ENCODE measurements at places on chromosomes 16 and 17.

DNA sequence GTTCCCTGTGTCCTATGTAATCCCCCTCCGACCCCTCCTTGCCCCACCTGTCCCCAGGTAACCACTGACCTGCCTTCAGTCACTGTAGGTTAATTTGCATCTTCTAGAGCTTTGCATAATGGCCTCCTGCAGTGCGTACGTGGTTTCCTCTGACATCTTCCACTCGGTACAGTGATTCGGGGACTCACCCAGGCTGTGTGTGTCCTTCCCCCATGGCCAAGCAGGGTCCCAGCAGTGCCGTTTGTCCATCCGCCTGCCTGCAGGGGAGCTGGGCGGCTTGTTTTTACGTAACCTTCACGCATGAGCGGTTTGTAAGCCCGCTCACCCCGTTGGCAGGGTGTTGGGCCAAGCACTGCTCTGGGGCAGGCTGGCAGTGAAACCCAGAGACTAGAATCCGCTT lies 7.9 kb downstream of the MAPK8IP3 start:
- DNase-seq, result peak; percentile 63

DNA sequence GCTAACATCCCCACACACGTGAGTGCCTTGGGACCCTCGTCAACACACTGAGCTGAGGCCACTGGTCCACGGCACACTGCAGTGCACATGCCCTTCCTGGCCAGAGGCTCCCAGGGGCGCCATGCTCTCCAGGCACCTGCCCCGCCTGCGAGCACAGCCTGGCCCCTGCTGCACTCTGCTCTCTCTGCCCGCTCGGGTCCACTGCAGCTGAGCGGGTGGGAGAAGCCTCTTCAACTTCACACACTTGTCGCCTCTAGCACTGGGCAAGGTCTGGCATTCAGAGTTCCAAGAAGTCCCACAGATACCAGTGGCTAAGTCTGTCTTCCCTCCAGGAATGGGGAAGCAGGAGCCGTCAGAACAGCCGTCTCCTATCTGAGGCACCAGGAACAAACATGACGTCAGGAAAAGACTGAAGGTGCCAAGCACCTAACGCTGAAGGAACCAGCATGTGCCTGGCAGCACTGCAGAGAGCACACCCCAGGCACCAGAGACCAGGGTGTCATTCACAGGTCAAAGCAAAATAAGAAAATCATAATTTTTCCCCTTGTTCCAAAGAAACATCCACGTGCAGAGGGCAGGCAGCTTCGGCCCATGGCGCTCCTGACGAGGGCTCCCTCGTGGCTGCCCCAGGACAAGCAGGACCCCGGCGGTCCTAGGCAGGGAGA lies 82.9 kb downstream of the ZNF778 start:
- DNase-seq, result no peak

DNA sequence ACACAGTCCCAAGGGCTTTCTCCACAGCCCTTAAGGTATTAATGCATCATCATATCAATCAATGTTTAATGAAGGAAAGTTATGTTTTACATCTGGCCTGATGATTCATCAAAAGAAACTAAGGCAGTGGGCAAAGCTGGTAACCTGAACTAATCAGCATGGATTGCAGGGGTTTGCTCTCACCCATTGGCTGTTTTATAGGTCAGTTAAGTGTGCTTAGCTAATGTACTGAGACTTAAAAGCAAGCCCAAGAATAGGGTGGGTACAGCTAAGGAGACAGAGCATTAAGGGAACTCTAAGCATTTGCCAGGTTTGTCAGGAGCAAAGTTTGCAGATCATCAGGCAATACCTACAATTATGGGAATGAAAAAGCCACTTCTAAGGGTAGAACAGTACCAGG lies 1247.6 kb downstream of the CDH8 start:
- peak; percentile 8 for DNase-seq

DNA sequence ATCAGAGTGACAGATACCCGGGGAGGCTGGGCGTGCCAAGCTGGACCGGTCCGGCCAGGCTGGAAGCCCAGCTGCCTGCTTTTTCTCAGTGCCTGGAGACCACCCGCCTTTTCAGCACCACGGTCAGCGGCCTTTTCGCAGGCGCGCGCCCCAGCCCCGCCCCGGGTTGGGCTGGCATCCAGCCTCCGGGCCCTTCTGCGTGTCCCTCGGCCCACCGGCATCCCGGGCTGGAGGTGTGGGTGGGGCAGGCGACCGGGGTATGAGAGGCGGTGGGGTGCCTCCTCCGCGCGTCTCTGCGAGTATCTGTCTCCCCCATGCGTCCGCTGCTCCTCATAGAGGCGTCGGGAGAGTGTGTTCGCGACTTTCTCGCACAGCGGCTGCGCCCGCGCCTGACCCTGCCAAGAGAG lies 102.5 kb downstream of the MRM1 start:
- DNase-seq, result peak; percentile 94

DNA sequence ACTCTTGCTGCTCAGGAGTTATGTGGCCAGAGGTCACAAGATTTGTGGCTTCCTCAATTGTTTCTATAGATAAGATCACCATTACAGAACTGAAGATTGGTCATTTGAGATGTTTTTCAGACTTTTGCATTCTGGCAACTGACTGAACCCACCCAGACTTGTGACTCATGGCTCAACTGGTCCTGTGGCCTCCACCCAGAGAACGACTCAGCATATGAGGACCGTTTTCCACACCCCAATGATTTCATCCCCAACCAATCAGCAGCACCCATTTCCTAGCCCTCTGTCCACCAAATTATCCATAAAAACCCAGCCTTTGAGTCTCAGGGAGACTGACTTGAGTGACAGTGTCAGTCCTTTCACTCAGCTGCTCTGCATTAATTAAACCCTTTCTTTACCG lies 143.2 kb upstream of the ASIC2 start:
- DNase-seq, result no peak

DNA sequence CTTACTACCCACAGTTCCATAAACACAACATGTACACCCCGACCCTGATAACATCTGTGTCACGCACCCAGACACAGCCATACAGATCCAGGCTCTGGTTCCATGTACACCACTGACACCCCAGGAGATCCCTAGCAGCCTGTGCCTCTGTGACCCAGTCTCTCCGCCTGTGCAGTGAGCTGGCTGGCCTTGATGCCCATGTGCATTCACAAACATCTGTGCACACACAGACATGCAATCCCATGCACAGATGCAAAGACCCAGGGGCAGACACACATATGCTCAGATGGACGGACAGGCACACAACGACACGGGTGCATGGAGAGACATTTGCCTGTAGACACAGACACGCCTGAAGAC lies 4.1 kb downstream of the CCDC102A start:
- no peak for DNase-seq

GRCh38 chr16:15141586-15141985 lies 47.5 kb upstream of the RRN3 start:
- no peak for DNase-seq

- DNase-seq, result peak; percentile 96
These were observed at the start of gene STX1B for GRCh38 chr16:31010585-31011325. Gene STX1B, minus strand, starts transcription at chr16:31010638. Its CDS starts 242 bp downstream, at chr16:31010396.

DNA sequence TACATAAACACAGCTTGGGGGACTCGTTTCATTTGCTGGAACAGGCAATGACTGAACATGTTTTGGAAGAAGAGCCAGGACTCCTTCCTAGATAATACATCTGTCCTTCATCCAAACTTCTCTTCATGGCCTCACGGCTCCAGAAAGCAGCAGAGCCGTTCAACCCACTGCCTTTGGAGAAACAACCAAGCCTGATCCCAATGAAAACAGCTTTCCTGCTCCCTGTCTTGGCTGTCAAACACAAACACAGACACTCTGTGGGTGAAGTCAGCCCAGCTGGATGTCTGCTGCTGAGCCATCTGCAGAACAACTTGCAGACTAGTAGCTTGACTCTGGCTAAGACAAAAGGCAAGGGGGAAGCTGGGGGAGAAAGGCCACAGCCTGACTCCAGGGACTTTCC lies 345.1 kb upstream of the PSMD7 start:
- DNase-seq, result no peak

DNA sequence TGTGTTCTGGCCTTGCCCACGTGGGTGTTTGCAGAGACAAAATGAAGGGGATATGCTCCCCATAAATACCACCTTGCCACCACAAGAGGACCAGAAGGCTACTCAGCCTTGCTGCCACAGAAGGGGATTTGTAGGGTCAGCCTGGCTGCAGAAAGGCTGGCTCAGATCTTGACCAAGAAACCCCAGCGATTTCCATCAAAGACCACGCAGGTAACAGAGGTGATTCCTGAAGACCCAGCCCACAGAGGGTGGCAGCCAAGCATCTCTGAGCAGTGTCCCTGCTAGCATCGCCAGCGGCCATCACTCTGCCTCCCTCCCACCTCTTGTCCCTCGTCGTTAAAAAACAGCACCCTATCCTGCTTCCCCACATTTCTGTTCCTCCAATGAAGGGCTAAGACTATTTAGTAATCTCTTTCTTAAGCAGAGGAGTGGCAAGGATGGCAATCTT lies 54.9 kb downstream of the BEAN1 start:
- DNase-seq, result no peak

- DNase-seq, result no peak
These were observed 58.2 kb downstream of the CNTNAP4 start for GRCh38 chr16:76335180-76335974.

- no peak for DNase-seq
These were observed 40.3 kb upstream of the MTSS2 start for GRCh38 chr16:70725912-70726828.

- DNase-seq, result no peak
These were observed 867.7 kb upstream of the EEF2KMT start for GRCh38 chr16:5965321-5965720.

GRCh38 chr16:89174877-89175276 lies 3.3 kb downstream of the CDH15 start:
- no peak for DNase-seq

- DNase-seq, result peak; percentile 90
These were observed 14.0 kb upstream of the DPEP1 start for GRCh38 chr16:89599451-89599858.

DNA sequence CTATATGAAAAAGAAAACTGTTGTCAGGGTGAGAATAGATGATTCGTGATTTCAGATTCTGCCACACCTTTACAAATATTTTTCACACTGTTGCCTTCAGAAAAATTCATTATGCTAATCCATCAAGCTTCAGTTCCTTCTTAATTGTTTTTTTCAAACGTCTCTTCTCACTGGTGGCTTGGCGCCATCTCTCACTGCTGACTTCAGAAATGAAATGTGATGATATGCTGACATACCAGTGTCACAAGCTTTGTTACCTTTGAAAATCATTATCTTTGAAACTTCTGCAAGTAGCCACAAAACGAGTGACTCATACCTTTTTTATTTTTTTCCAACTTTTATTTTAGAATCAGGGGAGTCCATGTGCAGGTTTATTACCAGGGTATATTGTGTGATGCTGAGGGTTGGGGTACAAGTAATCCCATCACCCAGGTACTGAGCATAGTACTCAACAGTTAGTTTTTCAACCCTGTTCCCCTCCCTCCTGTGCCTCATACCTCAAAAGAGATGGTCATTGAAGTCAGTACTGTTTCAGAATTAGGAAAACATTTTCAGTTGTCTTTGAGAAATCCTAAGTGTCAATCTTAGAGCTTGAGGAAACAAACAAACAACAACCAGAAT lies 14.0 kb upstream of the KRT222 start:
- DNase-seq, result no peak

All from GM23338 (cell line).